Stimulated activated CD4-positive, alpha-beta T cell treated with anti-CD3 and anti-CD28 coated beads, TNF-alpha, amount 100 ng/mL, for 24 hours (primary cell): ENCODE measurements at places on chromosomes 13 and 19.

DNA sequence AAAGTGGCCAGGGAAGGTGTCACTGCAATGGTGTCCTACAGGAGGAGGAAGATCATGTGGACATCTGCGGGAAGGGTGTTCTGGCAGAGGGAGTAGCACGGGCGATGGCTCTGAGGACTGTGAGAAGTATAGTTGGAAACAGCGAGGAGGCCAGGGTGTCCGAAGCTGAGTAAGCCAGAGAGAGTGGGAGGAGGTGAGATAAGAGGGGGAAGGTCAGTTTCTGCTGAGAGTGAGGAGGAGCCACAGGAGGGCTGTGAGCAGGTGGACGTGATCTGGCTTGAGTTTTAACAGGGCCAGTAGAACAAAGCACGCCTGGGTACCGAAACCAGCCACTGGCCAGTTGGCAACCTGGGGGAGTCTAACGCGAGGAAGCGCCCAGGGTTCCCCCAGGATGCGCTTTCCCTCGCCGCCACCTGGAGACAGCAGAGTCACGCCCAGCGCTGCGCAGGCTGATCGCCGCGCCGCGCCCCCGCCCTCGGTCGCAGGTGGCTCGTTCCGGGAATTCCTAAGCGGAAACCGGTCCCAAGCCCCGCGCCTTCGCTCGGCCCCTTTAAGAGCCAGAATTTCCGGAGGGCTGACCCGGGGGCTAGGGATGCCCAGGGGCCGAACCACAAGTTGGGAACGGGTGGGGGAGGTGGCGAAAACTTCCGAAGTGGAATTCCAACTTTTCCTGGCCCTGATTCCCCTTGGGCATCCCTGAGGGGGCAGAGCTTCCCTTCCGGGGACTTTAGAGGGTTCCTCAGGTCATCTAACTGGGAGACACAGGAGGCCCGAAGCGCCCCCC, 1.1 kb upstream of the LSR start:
- DNase-seq, result peak; percentile 62

DNA sequence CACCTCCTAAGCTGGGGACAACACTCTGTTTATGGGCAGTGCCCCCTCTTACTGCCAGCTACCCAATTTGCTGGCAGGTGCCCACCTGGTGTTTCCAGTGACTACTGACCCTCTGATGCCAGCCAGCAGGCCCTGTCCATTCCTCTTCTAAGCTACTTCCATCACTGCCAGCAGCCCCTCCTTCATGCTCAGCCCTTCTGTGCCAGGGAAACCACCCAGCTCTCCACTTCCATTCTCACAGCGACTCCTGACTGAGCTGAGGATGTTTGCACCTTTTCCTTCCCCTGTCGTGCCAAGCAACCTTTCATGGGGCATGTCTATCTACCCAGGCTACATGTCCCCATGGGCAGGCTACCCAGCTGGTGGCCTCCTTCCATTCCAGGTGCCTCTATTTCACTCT, 24.0 kb upstream of the ZNF492 start:
- no peak for DNase-seq

- DNase-seq, result no peak
These were observed 8.1 kb upstream of the MUC16 start for GRCh38 chr19:9018163-9018875.

GRCh38 chr19:2443785-2444182, 13.0 kb downstream of the LMNB2 start:
- DNase-seq, result no peak

- DNase-seq, result peak; percentile 68
These were observed 286.5 kb downstream of the MYO16 start for GRCh38 chr13:108915634-108916512.

GRCh38 chr19:32646556-32646955, 28.4 kb downstream of the ANKRD27 start:
- DNase-seq, result no peak

DNA sequence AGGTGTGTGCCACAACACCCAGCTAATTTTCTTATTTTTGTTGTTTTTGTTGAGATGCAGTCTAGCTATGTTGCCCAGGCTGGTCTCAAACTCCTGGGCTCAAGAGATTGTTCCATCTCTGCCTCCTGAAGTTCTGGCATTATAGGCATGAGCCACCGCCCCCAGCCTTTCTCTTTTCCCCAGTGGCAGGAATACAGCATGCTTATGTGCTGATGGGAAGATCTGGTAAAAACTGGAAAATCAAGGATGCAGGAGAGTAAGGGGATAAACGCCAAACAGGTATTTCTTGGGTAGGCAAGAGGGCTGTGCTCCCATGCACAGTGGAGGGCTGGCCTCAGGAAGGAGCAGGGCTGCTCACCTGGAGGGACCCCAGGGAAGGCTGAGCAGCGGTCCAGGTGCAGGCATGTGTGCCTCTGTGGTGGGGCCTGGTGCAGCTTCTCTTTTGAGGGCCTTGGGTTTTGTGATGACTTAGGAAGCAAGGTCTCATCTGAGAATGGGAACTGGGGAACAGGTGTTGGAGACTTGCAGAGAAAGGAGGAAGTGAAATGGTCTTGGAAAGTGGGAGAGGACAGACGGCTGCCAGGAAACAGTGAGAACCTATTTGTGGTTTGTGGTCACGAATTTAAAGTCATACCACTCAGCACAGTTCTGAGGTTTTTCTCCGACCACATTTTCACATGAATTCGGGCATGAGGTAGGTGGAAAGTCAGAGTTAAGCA, 106.5 kb downstream of the TEX26 start:
- DNase-seq, result no peak

GRCh38 chr19:42427313-42427712, at the start of gene LIPE:
TSS of gene LIPE (minus strand) at chr19:42427388. CDS start at chr19:42427149, 239 bp downstream.
- DNase-seq, result no peak

GRCh38 chr13:106532111-106532929, 3.1 kb downstream of the EFNB2 start:
- no peak for DNase-seq

- no peak for DNase-seq
These were observed 4.7 kb upstream of the IRS2 start for GRCh38 chr13:109790942-109791605.

DNA sequence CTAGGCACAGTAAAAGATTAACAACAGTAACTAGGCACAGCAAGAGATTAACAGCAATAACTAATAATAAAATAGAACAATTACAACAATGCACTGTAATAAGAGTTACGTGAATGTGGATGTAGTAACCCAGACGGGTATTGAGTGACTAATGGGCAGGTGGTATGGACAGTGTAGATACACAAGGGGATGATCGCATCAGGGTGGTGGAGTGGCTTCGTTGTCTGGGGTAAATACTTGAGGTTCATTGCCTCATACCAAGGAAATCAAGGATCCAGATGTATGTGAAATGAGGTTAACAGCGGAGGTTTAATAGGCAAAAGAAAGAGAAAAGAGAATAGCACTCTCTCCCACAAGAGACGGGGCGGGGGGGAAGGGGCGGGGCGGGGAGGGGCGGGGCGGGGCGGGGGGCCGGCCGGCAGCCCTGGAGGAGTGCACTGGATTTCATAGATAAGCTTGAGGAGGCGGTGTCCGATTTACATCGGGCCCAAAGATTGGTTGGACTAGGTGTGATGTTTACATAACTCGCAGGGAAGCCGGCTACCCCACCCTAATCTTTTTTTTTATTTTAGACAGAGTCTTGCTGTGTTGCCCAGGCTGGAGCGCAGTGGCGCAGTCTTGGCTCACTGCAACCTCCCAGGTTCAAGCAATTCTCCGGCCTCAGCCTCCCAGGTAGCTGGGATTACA, 106.3 kb downstream of the KCTD15 start:
- DNase-seq, result no peak

DNA sequence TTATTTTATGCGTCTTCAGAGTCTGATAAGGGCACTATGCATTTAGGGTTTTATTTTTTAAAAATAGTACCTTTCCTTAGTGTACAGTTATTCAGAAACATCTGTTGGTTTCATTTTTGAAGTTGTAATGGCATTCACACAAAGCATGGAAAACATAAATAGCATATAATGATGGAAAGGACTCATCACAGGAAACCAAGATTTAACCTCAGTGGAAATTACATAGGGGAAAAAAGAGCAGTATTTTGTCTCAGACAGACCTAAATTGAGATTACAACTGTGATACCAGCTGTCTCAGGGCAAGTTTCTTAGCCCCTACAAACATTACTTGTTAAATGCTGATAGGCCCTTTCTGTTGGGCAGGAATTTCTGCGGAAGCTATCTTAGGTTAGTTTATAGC, 57.2 kb downstream of the NHLRC3 start:
- DNase-seq, result no peak

GRCh38 chr19:41225238-41226052, 6.4 kb downstream of the AXL start:
- no peak for DNase-seq

DNA sequence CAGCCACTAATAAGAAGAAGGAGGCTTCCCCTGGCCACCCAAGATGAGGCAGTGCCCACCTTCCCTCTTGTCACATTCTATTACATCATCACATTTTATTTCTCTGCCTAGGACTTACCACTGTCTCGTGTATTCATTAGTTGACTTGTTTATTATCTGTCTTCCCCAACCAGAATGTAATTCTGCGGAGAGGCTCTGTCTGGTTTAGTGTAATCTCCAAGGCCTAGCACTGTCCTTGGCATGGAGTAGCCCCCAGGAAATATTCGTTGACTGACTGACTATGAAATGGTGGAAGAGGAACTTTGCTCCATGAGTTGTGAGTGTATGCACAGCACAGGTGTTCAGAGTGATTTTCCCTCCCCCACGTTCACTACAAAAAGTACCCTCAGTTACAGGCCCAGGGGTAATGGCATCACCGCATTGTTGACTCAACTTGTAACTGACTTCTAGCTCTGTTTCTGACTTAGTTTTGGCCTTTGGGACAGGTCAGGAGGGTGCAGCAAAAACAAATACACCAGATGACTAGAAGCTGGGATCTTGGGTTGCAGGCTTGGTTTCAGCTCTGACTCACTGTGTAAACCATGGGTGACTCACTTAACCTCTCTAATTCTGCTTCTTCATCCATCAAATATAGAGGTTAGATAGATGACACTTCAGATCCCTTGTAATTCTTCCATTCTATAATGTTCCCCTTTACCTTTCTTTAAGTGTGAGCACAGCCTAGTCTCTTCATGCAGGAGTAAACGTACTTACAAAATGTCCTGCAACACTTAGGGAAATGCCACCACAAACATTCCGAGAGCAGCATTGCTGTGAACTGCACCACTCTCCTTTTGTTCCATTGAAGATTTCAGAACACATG, 229.7 kb downstream of the KCNRG start:
- DNase-seq, result peak; percentile 50

DNA sequence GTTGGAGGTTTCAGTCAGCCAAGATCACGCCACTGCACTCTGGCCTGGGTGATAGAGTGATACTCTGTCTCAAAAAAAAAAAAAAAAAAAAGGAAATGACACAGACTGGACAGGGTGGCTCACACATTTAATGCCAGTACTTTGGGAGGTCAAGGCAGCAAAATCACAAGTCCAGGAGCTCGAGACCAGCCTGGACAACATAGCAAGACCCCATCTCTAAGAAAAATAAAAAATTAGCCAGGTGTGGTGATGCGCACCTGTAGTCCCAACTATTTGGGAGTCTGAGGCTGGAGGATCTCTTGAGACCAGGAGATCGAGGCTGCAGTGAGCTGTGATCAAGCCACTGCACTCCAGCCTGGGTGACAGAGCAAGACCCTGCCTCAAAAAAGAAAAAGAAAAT, 22.6 kb upstream of the NAPA start:
- DNase-seq, result no peak

GRCh38 chr13:29707876-29708543, 112.5 kb upstream of the SLC7A1 start:
- DNase-seq, result peak; percentile 43

DNA sequence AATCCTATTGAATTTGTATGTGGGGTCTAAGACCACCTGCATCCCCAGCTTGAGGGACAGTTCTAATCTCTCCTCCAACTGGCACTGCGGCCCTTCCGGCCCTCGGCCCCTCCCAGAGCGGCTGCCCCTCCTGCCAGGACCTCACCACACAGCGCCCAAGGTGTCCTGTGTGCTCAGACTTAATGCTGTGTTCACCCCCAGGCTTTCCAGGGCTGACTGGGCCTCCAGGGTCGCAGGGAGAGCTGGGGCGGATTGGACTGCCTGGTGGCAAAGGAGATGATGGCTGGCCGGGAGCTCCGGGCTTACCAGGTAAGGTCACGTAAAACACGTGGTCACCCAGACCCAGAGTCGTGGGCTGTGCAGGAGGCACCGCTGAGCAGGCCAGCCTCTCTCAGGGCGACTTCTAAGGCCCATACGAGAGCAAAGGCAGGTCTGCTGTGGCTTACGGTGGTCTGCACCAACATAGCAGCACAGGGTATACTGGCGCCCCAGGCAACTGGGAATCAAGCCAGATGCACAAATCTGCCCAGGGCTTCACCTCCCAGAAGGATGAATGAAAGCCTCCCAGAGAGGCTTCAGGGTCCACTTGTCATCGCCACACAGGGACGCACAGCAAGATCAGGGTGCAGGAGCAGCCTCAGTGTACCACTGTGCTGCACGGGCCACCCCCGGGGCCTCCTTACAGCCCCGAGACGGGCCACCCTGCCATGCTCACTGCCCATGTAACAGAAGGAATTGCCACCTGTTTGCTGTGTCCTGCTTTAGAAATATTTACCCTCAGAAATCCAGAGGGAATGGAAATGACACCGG, 69.4 kb downstream of the RAB20 start:
- no peak for DNase-seq

DNA sequence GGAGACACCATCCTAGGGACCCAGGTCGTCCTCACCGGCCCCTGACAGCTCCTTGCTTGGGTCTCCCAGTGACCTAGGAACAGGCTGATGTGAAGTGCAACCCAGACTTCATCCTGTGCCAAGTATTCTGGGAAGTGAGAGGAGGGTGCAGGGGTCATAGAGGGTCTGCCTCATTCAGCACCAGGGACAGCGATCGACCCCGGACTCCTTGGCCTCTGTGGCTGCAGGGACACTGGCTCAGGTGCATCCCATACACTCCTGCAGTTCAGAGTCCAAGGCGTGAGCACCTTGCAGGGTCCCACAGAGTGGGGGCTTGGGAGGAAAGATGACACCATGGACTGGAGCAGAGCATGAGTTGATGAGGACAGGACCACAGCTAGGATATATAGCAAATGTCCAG, 10.0 kb upstream of the OR10H2 start:
- no peak for DNase-seq

- no peak for DNase-seq
These were observed 403.4 kb upstream of the SPRY2 start for GRCh38 chr13:80744147-80744914.

DNA sequence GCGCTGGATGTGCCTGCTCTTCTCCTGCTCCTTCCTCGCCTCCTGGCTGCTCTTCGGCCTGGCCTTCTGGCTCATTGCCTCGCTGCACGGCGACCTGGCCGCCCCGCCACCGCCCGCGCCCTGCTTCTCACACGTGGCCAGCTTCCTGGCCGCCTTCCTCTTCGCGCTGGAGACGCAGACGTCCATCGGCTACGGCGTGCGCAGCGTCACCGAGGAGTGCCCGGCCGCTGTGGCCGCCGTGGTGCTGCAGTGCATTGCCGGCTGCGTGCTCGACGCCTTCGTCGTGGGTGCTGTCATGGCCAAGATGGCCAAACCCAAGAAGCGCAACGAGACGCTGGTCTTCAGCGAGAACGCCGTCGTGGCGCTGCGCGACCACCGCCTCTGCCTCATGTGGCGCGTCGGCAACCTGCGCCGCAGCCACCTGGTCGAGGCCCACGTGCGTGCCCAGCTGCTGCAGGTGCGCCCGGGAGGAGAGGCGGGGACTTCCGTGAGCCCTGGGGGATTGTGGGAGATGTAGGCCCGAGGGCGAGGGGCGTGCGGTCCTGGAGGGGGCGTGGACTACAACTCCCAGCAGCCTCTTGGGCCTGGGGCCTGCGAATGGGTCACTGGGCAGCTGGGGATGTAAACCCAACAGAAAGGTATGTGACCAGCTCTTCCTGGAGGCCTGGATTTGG, 6.7 kb downstream of the KCNJ14 start:
- DNase-seq, result peak; percentile 18

GRCh38 chr13:29878101-29878500, 27.7 kb upstream of the UBL3 start:
- no peak for DNase-seq

GRCh38 chr13:109971456-109972090, 185.2 kb upstream of the IRS2 start:
- no peak for DNase-seq
